ENCODE measurements at places on chromosomes 3 and 15.

DNA sequence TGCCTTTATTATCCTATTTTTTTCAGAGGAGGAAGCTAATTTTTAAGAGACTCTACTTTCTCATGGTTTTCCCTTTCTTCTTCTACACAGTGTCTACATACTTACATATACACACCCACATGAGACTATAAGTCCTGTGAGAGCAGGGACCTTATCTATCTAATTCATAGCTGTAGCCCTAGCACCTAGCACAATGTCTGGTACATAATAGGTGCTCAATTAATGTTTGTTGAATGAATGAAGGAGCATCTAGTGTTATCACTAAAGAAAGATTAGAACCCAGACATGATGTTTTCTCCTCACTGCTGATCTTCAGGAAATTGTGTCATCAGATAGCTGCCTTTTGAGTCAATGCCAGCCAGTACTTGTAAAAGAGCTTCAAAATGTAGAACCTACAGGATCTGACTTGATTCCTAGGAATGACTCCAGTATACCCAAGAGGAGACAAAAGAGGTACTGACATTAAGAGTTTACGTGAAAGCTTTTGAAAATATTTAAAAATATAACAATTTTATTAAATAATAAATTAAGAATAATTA, 2.5 kb downstream of the SCG5 start:
- no peak overlapping the region for H3K4me3 ChIP-seq
- H3K36me3 ChIP-seq = no peaks in the 10 kb centered on the region
- H3K27me3 ChIP-seq = no peaks in the 10 kb centered on the region
- no peak for DNase-seq

DNA sequence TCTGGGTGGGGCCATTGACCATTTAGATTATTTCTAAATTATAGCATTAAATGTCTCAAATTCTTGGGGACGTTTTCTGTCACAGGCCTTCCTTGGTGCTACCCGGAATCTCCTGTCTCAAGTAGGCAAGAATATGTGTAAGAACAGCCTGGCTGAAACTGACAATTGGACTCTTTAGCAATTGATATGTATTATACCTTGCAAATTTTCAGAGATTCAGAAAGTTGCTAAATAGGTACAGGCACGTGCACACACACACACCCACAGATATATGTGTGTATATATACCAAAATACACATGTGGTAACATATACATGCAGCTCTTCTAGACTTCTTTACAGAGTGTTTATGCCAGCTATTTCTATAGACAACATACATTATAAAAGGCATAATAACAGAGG, 213.2 kb upstream of the NR2E3 start:
- peaks cover 88% of the 10 kb centered on the region for H3K4me1 ChIP-seq
- DNase-seq = no peak
- H3K36me3 ChIP-seq = no peaks in the 10 kb centered on the region
- H3K27me3 ChIP-seq = no peaks in the 10 kb centered on the region
- no peak overlapping the region for H3K4me3 ChIP-seq

DNA sequence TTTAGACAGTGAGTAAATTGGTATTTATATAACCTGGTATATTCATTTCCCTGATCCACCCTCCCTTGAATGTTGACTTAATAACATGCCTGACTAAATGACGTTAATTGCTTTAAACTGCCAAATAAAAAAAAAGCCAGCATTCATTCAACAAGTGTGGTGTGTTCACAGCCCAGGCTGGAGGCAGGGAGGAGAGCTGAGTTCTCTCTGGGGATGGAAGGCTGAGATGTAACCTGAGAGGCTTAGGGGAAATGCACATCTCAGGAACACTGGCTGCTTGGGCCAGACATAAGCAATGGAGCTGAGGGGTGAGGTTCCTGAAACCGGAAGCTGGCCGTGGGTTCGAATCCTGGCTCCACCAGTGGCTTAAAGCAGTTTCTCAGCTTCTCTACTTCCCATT, 17.3 kb downstream of the CACNA2D3 start:
- no peaks in the 10 kb centered on the region for H3K36me3 ChIP-seq
- H3K27me3 ChIP-seq = no peaks in the 10 kb centered on the region
- peaks cover 14% of the 10 kb centered on the region for H3K4me1 ChIP-seq
- no peak overlapping the region for H3K4me3 ChIP-seq
- H3K27ac ChIP-seq = no peak overlapping the region

- no peak for DNase-seq
- no peaks in the 10 kb centered on the region for H3K36me3 ChIP-seq
- no peak overlapping the region for H3K4me3 ChIP-seq
- no peaks in the 10 kb centered on the region for H3K27me3 ChIP-seq
- peaks cover 38% of the 10 kb centered on the region for H3K4me1 ChIP-seq
These were observed 254.1 kb upstream of the CTDSPL start for GRCh38 chr3:37607604-37608003.

- no peaks in the 10 kb centered on the region for H3K36me3 ChIP-seq
- no peak for DNase-seq
- no peaks in the 10 kb centered on the region for H3K27me3 ChIP-seq
- no peak overlapping the region for H3K27ac ChIP-seq
- no peaks in the 10 kb centered on the region for H3K4me1 ChIP-seq
These were observed 75.1 kb downstream of the GRM7 start for GRCh38 chr3:6935970-6936369.

DNA sequence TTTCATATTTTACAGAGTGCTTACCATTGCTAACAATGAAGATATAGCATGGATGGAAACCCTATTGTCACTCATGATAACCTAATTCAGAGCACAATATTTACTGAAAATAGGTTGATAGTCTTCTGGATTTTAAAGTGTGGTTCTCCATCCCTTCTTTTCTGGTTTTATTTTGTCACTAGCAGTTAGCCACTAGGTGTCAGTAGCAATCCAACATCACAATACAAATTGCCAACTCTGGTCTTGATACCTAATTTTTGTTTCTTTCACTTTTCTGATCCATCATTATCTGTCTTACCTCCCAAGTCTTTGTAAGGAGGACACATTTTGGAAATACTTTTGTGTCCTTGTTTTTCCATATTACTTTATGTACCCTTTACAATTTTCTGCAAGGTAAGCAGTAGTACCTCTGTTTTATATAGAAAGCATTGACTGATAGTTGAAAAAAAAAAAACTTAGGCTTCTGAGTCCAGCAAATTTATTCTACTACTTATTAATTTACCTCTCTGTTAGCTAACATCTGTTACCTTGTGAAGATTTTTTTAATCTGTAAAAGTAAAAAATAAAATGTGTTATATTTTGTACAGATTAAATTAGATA, 28.3 kb upstream of the CRYBG3 start:
- no peaks in the 10 kb centered on the region for H3K27me3 ChIP-seq
- no peaks in the 10 kb centered on the region for H3K36me3 ChIP-seq
- no peak overlapping the region for H3K27ac ChIP-seq
- DNase-seq = no peak

- no peak overlapping the region for H3K4me3 ChIP-seq
- no peak for DNase-seq
- H3K36me3 ChIP-seq = peaks cover 6% of the 10 kb centered on the region
- no peaks in the 10 kb centered on the region for H3K4me1 ChIP-seq
- H3K27me3 ChIP-seq = no peaks in the 10 kb centered on the region
These were observed 236.4 kb downstream of the KLF13 start for GRCh38 chr15:31563001-31563400.

Measured in esophagus squamous epithelium (tissue), 5 donors.